NCI-H2107 (cell line): ENCODE measurements at places on chromosomes 12 and 14.

DNA sequence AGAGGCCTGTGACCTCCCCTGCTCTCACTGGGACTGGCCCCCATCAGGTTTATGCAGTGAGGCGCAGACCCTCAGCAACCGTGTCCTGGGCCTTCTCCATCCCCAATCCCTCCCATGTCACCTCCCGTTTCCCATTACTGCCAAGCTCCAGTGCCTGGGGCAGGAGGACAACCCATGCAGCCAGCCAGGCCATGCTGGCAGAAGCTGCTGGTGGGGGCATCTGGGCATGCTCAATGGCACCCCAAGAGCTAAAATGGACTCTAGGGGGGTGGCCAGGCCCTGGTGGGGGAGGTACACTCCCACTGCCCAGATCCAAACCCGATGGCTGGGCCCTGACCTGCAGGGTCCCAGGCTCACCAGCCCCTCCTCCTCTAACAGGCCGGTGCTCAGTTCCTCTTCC, 20.5 kb upstream of the GPR132 start:
- no peak for DNase-seq

DNA sequence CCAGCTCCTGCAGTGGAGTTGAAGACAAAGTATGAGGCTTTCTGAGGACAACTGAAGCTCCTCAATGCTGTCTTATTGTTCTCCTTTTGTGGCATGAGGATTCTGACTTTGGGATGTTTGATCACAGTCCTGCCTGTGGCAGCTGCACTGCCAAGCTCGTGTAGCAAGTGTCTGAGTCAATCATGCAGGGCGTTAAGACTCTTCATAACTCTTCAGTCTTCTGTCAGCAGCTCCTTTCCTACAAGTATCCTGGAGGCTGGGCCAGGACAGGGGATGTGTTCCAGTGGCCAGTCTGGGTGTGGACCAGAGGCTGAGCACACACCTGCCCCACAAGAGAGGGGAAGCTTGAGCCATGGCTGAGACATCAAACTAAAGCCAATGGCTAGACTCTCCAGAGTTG, 94.3 kb downstream of the PELI2 start:
- DNase-seq, result no peak

DNA sequence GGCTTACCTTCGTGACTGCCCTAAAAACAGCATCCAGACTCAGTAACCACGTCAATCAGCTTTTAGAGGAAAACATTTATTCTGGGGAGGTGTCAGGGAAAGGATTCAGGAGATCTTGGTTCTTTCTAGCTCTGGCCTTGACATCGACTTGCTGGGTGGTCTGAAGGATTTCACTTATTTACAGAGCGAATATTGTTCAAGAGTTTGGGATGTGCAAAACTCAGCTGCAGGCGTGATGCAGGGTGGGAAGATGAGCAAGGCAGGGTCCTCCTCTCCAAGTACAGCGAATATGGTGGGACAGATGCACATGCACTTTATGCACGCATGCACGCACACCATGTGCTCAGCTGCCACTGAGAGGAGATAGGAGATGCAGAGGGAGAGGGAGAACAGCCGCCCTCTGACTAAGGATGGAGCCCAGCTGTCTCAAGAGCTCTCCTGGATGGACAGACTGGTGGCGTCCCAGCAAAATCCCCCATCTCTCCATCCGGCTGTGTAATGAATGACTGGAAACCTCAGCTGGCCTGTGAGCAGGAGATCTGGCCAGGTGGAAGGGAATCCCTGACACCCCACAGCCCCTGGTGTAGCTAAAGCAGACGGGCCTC, 24.4 kb upstream of the BDKRB1 start:
- DNase-seq, result no peak

DNA sequence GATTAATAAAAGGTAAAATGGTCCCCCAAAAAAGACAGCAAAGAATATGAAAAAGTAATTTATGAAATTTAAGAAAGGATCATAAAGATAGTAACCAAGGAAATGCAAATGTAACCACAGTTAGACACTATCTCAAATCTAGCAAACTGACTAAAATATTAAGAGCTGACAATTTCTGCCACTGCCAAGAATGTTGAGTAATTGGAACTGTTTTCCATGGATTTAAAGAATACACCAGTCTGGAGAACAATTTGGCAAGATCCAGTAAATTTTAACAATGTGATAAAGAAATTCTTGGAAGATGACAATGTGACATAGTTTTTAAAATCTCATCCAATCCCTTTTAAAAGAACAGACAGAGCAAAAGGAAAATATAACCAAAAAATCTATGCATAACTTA, 798.0 kb upstream of the MGAT4C start:
- no peak for DNase-seq

DNA sequence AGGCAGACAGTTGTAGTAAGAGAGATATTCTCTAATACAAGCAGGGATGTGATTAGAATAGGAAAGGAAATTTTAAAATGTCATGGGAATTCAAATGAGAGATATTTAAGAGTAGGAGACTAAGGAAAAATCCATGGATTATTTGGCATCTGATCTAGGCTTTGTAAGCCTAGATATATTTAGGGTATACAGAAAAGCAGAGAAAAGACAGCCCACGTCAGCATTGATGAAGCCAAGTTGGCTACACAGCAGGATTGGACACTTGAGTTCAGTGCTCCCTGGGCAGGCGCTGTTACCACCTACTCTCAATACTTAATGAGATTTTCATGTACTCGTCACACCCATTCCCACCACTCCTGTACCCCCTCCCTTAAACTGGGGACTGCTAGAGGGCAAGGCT, 1.7 kb upstream of the KCNJ8 start:
- DNase-seq, result no peak

DNA sequence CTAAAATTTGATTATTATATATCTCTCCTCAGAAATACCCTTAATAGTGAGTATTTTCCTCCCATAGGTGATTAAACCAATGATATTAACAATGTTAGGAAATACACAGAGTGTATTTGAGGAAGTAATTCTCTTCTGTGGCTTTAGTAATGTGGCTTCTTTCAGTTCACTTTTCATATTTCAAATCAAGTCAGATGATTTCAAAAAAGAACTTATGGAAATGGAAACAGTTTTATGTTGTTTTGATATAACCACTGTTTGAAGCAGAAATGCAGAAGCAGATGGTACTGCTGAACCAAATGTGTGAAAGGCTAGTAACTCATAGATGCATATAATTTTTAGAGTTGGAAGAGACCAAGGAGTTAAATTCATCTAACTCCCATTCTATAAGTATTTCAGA, 1.9 kb upstream of the GPR33 start:
- no peak for DNase-seq

GRCh38 chr12:78671295-78671694, 193.3 kb upstream of the SYT1 start:
- no peak for DNase-seq

GRCh38 chr14:42992930-42993329, 1386.3 kb downstream of the LRFN5 start:
- DNase-seq, result no peak

GRCh38 chr12:86435053-86435452, 178.9 kb upstream of the MGAT4C start:
- DNase-seq, result no peak
